ENCODE measurements at places on chromosomes 1 and 21.

DNA sequence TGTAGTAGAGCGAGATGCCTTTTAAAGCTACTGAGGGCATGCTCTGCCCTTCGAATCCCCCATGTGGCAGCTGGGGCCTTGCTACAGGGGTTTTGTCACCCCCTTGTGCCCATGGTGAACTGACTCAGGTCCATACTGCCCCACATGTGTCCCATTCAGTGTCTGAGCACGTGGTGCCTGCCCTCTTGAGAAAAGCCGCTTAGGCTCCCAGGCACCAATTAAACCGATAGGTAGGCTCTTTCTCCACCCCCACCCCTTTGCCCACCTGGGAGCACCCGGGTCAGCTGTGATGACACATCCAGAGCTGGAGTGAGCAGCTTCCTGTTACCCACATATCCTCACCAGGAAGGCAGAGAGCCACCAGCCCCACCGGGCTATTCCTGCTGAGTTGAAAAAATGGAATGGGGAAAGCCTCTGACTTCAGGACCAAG, 30.5 kb downstream of the TMCC2 start:
- no peak for DNase-seq

GRCh38 chr1:179951383-179952144, 3.0 kb upstream of the CEP350 start:
- no peak for DNase-seq

DNA sequence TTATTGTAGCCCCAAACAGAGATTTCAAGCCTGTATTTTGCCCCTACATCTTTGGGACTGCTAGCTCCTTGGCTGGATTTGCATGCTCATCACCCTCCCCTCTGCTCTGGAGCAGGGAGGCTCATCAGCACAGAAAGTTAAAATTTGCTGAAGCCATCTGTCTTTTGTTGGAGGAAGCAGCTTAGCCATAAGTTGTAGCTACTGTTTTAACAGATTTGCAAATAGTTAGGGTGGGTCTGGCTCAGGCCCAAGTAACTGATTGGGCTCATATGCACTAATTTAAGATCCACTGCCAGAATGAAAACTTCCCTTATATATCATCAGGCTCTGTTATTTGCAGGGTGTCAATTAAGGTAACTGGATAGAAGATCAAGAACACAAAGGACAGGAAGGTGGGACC, 307.0 kb downstream of the ZP4 start:
- no peak for DNase-seq

DNA sequence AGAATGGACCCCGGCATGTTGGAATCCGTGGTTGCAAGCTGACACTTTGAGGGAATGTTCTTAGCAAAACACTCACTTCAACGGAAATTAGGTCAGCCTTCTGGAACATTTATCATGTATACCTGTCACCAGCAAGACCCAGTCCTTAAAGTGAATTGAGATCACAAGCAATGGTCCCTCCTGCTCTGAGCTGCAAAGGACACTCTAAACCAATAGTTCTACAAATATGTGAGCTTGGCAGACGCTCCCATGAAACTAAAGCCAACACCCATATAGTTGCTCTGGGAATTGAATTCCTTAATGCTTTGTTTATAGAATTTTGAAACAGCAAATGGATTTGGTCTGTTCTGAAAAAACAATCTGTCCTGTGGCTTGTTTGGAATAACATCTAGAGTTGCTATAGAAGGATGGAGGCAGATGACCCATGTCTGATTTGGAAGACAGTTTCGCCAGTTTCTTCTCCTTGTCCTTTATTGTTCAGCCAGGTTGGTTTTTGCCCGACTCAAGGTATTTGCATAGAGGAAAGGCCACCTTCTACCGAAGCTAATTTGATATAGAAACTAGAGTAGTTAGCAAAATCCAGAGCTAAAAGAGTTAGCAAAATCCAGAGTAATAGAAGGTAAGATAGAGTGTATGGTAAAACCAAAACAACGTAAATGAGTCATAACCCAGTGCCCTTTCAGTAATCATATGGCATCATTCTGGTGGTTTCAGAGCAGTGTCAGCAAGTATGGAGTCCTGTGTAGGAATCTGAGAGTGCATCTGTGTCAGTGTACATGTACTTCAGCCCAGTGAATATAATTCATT, 236.2 kb downstream of the NFIA start:
- no peak for DNase-seq

DNA sequence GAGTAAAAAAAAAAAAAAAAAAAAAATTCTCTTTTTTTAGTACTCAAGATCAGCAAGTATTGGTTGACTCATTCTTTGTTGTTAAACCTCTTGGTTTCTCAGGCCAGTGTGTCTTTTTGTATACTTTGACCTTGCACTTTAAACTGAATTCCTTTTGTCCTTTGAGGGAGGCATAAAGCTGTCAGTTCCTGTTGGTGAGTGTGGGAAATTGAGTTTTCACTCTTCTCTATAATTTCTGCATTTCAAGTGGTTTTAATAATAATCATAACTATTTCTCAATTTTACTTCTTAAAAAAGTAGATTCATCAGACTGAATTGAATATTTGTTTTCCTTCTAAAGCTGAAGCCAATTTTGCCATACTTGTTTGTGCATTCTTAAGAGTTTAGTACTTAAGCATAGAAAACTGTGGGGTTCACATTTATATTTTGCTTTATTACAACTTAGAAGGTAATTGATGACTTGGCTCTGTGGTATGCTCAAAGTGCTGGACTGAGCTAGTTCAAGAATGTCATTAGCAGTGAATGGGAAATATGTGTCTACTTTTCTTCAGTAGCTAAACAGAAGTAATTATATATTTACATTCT, 43.4 kb downstream of the ITSN1 start:
- DNase-seq, result no peak

DNA sequence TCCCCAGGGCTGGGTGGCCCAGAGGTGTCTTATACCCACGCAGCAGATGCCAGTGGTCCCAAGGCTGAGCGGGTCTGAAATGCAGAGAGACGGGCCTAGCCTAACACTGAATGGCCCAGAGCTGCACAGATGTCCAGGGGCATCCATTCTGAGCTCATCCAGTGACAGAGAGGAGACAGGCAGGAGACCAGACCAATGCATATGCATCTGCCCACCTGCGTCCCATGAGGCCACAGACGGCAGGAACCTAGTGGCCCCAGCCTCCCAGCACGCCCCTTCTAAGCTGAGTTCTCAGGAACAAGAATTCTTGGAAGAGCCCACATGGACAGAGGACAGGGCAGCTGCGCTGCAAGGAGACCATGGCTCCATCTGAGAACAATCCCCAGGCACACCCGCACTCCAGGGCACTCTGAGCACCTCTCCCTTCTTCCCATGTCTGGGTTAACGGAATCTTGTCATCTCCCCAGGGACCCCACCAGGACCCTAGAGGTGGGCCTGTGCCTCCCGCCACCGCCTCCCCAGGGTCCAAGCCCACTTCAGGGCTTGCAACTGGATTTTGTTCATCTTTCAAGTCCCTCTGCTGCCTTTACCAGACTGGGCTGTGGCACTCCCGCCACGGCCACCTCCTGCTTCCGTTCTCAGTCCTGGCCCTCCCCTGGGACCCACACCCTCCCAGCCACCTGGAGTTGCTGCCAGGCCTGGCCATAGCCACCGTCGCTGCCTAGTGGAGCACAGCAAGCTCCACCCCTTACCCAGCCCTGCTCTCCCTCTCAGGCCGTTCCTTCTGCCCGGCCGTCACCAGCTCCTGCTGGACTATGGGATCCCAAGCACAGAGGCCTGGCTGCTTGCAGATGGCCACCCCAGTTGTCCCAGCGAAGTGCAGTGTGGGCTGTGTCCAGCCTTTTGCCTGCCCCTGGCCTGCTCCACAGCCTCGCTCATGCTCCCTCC, 3.3 kb downstream of the WNT3A start:
- DNase-seq, result no peak

DNA sequence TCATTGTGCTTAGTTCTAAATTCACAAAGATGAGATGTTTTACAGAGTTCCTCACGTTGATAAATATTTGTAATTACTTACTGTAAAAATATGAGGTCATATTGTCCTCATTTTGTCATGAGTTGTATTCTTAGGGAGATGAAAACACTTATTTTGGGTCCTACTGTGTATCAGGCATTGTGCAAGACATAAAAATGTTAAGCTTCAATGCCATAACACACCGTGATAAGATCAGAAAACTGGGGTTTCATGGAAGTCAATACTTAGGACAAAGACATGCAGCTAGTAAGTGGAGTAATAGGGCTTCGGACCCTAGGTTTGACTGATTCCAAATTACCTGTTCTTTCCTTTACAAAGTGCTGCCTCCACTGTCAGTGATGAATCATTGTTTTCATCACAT, 720.7 kb upstream of the ZP4 start:
- no peak for DNase-seq

DNA sequence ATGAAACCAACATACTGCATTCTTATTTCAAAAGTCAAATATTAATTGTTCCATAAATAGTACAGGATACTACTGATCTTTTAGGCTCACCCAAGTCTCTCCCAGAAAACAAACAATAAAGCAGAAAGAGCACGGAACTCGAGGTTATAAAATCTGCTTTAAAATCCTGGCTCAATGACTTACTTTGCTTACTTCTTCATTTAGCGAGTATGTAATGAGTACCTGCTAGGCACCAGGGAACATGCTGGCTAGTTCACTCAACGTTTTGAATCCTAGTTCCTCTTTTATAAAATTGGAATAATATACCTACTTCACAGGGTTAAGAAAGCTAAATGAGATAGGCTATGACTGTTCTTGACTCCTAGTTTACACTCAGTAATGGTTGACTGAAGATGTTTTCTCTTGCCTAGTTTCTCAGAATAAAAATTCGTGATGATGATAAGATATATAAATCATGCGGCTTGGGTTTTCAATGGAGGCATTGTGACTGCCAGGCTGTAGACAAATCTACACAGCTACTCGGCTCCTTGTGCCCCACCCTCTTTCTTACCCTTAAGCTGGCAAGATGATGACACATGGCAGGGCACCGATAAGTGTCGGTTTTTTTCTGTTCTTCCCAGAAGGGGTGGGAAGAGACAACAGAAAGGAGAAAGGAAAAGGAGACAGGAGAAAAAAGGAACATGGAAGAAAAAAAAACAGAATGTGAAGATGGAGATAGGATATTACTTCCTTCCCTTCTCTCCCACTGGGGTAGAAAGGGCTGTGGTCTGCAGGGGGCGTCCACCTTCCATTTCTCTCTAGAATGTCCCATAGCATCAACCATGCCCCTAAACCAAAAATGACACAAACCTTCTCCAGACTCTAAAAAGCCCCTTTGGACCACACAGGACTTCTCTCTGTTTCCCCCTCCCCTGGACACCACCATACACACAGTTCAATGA, 507.1 kb downstream of the SMYD3 start:
- DNase-seq, result no peak

DNA sequence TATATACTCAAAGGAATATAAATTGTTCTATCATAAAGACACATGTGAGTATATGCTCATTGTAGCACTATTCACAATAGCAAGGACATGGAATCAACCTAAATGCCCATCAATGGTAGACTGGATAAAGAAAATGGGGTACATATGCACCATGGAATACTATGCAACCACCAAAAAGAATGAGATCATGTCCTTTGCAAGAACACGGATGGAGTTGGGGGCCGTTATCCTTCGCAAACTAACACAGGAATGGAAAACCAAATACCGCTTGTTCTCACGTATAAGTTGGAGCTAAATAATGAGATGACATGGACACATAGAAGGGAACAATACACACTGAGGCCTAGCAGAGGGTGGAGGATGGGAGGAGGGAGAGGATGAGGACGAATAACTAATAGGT, 16.0 kb upstream of the SGIP1 start:
- DNase-seq, result no peak

All from activated CD4-positive, CD25-positive, alpha-beta regulatory T cell (primary cell).